ENCODE measurements at places on chromosomes 11 and 22.

DNA sequence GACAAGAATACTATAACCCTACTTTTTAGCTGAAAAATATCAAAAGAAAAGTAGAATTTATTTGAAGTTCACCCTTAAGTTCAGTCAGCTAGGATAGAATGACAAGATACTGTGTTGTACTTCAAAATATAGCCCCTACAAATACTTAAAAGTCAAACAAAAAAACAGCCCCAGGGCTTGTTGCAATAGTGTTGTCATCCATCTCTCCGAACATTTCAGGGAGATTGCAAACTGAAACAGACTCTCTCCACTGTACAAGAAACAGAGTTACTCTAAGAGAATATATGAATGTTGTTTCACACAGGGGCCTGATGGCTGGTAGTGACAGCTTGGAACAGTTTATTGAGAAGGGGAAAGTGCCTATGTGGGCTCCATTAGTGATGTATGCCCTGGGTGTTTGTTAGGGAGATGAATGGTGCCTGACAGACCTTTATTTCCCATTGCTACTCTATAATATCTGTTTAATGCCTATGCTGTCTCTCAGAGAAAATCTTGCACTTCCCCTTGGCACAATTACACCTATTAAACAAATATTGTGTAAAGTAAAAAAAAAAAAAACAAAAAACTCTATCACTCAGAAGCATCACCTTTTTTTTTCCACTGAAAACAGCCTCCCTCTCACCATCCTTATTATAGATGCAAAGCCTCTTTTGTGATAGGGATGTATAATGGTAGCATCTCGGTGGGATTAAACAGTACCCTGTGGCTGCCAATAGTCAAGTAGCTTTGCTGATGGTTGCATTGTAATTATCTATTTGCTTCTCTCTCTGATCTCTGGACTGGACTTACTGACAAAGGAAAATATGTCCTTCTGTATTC is 506.3 kb upstream of the LUZP2 start:
- no peak for DNase-seq

DNA sequence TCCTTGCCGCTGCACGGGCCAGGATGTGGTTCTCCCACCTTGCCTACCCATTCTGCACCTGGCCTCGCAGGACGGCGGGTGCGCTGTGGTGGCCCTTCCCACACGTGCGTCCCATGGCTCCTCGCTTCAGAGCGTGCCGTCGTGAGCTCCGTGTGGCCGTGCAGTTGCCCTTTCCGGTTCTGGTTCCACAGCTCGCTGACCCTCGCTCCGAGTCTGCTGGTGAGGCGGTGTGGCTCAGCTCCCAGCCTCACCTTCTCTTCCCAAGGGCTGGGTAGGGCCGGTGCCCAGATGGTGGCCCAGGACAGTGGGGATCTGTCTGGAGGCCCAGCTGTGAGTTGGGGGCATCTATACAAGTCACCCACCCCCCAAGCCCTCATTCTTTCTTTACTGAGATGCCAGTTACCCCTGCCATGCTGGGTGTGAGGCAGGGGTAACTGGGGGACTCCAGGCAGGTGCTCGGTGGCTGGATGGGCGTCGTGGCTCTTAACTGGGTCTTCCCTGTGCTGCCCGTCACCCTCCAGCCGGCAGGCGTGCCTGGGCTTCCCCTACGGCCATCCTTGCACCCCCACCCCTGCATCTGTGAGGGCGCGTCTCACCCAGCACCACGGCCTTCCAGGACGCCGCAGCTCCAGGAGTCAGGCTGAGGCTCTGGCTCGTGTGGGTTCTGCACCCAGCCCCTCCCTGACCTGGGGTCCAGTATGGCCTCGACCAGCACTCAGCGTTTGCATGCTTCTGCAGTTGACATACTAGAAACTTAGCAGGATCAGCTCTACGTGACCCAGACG is 395.2 kb downstream of the TBC1D22A start:
- no peak for DNase-seq

GRCh38 chr22:35645646-35646045 is 2.6 kb upstream of the APOL6 start:
- no peak for DNase-seq

GRCh38 chr11:102683277-102683676 is 22.3 kb downstream of the MMP27 start:
- no peak for DNase-seq

DNA sequence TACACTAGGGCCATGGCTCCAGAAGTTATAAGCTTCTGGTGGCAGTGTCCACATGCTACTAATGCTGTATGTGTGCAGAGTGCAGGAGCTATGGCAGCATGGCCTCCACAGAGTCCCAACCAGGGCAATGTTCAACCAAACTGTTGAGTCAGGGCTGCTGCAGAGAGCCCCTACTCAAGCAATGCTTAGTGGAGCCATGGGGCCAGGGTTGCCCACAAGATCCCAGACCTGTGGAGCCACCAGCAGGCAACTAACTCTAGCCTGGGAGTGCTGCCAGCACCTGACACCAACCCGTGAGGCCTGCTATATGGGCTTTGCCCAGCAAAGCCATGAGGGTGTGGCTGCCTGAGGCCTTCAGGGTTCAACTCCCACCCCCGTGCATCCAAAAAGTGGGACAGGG is 655.2 kb downstream of the TBC1D22A start:
- no peak for DNase-seq

DNA sequence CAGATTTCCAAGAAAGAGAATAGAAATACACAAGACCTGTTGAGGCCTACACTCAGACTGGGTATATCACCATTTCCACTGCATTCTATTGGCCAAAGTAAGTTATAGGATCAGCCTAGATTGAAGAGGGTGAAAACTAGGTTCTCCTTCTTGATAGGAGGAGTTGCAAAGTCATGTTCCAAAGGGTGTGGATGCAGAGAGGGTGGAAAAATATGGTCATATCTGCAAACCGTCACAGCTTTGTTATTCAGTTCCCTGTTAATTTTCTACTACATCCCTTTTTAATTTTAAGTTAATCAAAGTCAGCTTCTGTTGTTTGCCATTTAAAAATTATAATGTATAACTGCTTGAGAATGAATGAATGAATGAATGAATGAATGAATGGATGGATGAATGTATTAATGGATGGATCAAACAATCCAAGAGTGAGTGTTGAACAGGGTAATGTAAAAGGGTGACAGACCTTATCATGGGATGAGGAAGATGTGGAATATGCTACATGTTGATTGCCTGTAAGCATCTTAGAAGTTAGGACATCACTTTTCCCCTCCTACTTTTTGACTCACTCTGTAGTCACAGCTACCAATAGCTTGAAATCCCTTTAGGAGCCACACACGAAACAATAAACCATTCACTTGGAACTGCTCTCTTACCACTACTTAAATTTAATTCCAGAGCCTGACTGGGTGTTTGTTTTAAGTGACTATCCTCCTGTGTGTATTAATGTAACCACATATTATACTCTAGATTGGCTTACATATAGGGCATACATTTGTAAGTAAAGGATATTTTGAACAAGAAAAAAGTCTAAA is 121.5 kb downstream of the CCDC34 start:
- DNase-seq: no peak

GRCh38 chr22:23282089-23282501 is 101.8 kb downstream of the BCR start:
- DNase-seq: no peak

GRCh38 chr11:130473795-130474377 is 25.4 kb downstream of the ADAMTS15 start:
- DNase-seq: no peak

DNA sequence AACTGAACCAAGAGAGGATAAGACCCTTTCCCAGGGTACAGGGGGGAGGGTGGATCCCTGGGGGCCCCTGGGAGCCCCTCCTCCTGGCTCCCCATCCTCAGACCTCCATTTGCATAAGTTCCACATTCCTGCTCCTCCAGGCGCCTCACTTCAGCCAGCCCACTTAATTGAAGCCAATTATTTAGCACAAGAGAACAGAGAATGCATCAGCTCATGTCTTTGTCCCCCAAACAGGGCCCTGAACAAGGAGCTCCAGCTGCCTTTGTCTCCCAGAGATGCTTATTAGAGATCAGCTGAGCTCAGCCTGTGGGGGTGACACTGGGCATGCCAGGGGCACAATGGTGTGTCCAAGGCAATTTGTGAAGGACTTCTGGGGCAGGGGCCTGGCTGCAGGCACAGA is 89.9 kb upstream of the PRDM11 start:
- DNase-seq: no peak
